ENCODE measurements at places on chromosomes 5 and 9. TPM values are rescaled to one million over a fixed set of nuclear protein-coding genes. Genes with fewer than 3 reads are reported as not detected.

BASP1 gene
- 64.8 TPM for total RNA-seq

IL3 gene
- total RNA-seq, result not detected

CTSV gene
- not detected for total RNA-seq

SPINK7 gene
- not detected for total RNA-seq

MYMK gene
- not detected for total RNA-seq

GABRA6 gene
- total RNA-seq, result not detected
